ENCODE measurements at places on chromosomes 7 and 10.

DNA sequence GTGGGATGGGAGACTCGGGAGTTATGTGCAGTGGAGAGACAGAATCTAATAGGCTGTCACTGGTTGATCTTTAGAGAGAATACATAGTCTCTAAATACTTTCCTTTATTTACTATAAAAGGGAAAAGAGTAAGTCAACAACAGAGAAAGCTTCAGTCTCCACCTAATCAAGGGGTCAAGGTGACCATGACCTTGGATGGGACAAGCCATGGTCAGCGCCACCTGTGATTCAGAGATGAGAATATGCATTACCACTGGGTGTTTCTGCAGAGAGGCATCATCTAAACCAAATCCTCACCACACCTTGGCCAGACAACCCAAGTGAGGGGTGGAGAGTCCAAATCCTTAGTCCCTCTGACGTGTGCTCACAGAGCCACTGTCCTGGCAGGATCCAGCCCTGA, 39.9 kb downstream of the TNS3 start:
- DNase-seq: no peak

DNA sequence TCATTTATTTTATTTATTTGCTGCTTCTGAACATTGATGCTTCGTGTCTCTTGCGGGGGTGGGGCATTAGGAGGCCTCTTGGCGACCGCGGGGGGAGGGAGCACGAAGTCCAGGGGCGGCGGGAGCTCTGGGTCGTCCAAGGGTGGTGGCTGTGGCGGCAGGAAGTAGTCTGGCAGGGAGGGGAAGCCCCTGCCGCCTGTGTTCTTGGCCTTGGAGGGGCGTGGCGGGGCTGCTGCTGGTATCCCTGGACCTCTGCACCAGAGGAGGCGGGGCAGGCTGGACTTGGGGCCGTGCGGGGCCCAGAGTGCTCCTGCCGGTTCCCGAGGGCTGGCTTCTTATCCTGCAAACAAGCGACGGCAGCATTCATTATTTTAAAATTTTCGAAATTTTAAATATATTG, 70.5 kb upstream of the ABI1 start:
- DNase-seq: no peak

- DNase-seq: peak; percentile 48
These were observed 809 bp downstream of the C10orf143 start for GRCh38 chr10:130109796-130110245.

DNA sequence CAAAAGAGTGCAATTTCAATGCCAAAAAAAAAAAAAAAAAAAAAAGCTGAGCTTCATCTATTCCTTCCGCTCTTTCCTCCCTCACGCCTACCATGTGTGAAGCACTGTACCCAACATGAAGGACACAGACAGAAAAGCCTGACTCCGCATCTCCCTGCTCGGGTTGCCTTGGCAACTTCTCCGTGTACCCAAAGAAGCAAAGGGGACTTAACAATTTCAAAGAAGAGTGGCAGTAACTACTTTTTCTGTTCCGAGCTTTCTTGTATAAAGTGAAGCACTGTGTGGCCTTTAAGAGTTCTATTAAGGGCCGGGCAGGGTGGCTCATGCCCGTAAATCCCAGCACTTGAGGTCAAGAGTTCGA, 177.7 kb downstream of the PRKCQ start:
- no peak for DNase-seq

DNA sequence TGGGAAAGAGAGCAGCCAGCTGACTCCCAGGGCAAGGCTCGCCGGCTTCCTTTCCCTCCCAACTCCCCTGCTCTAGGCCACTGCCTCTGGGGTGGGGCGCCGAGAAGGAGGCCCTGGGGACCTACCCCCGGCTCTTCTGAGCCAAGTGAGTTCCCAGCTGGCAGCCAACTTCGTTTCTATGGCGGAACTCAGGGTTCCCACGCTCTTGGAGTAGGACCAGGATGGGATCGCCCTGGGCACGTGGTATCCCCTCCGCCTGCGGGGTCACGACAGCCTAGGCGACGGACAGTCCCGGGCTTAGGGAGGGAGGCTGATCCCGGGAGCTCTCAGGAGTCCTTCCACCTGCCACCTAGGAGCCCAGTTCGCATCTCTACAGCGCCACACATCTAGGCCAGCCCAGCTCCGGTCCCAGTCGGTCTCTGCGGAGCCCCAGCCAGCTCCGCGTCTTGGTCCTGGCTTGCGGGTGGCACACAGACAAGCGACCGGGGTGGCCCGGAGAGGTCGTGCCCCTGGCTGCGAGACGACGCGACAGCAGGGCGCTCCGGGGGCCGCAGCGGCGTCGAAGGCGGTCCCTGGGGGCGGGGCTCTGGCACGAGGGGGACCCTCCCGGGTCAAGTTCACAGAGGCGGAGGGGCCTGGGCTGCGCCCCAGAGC, 20.5 kb upstream of the GATA3 start:
- no peak for DNase-seq

DNA sequence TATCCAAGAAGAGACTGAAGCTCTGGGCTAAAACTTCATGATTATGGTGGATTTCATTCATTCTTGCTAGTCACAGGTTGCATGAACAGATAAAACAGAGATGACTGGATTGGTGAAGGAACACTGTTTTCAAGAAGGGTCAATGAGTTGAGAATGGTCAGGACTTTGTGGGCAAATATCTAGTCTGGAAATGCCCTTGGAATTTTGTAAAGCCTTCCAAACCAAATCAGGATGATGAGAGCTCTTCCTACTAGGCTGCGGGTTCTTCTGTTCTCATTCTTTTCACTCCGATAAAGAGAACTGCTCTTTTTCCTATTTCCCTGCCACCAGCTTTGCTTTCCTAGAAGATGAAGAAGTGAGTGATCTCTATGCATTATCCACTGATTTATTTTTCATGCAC, 171.4 kb downstream of the ARID5B start:
- DNase-seq: no peak

- no peak for DNase-seq
These were observed 28.4 kb upstream of the SORCS3 start for GRCh38 chr10:104612571-104613205.

DNA sequence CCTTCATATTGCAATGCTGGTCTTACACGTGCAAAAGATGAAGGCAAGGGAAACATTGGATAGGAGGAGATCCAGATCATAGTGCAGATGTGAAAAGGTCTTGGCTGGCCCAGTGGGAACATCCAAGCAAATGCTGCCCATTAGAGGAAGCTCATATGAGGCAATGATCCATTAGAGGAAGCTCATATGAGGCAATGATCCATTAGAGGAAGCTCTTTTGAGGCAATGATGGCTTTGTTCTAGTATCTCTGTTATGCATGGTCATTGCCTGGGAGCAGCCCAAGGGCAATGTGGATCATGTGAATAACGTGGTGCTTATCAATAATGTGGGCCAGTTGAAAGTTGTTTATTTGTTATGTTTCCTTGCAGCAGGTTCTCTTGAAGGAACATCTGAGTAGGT, 37.8 kb downstream of the STEAP4 start:
- no peak for DNase-seq

DNA sequence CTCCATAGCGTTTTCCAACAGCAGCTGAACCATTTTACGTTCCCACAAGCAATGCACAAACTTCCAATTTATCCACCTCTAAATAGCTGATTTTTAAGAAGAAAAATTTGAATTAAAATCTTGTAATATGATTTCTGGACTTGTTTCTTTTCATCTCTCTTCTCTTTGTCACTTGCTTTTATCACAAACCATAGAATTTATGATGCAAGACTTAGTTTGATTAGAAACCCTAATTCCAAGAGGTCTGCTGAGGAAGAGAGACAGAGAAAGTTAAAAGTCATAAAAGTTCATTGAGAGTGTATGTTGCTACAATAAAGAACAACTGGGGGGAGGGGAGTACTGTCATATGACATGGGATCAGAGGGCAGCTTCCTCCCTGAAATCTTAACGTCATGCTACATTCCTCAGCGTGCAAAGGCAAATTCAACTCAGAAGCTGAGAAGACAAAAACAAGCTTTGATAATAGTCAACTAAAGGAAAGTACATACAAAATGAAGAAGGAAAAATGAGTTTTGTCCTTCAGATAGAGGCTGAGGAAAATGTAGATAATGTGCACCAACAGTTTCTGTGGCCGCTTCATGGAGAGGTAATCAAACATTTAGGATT, 18.4 kb upstream of the CUBN start:
- DNase-seq: no peak

DNA sequence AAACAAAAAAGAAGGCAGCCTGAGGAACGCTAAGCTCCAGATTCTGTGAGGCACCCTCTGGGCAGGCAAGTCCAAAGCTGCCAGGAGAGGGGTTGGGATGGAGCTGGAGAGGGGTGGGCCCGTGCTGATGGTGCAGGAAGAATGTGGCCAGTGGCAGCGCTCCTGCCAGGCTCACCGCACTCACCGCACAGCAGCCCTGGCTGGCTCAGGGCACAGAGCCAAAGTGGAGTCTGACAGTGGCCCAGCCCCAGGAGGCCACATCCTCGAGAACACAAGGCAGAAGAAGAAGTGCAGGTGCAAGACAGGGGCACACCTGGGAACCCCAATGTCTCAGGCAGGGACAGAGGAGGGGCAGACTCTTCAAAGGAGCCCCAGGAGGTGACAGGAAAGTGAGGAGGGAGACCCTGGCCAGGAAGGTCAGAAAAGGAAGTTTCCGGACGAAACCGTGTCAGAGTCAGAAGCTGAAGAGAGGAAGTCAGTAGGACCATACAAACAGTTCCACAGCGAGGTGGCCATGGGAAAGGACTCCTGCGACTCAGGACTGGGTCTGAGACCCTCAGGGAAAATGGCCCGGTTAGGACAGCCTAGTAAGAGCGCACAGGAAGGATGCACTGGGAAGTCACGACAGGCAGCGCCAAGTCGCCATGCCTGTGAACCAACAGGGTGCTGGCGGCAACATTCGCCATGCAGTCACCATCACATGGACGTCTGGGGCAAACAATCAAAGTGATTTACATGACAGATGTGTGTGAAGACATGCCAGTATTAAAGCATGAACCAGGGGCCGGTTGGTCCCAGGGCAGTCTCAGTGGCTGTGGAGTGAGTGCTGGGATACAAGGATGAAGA, 54.4 kb downstream of the COBL start:
- no peak for DNase-seq

DNA sequence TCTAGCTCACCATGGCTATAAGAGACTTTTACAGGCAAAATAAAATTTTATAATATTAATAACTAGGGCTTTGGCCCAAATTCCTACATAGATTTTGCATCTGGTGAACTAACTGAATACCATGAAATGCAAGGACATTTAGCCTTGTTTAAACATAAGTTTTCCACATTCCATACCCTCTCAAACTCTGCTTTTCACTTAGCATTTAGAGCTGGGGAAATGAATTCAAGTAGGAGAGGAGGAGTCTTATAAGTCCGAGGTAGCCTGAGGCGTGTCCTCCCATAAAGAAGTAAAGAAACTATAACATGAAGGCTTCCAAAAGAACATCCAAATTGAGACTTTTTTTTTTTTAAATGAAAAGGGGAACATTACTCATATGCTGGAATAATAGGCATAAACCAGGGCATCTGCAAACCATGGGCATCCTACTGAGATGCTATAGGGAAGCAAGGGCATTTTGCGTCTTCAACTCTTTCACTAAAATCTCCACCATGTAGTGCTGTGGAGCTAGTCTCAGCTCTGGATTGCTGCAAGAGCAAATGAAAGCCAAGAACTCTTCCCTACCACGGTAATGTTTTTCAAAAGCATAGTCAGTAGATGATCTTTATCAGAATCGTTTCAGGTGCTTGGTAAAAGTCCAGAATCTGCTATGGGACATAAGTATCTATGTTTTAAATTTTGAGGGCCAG, 79.1 kb downstream of the PALS2 start:
- DNase-seq: no peak

GRCh38 chr7:150958597-150958996, 19.5 kb downstream of the KCNH2 start:
- DNase-seq: no peak

GRCh38 chr10:12150163-12150562, 20.7 kb downstream of the SEC61A2 start:
- DNase-seq: no peak

- DNase-seq: no peak
These were observed 13.9 kb downstream of the CTTNBP2 start for GRCh38 chr7:117859246-117859812.

DNA sequence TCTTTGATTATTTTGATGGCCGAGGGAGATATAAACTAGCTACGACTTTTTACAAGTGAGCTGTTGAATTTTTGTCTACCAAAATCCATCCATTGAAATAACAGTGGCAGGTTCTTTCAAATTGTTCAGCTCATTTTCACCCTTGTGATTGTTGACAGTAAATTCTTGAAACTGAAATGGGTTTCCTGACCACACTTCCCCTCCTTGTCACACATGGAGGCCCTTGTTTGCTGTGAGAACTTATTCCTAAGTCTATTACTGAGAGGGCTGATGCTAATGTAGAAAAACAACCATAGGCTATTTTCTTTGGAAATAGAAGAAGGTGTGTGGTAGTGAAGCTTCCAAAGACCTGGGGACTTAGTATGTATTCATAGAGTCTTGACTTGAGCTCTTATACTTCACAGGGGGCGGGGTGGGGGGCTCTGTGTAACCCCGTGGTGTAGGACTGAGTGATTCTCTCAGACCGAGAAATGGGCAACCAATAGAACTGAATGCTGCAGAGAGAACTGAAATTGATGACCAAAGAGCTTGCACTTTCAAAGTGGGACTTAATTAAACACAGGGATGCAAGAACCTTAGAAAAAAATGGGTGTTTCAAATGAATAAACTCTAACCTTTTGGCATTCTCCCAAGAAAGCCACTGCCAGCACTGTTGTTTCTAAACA, 718.9 kb downstream of the CCSER2 start:
- DNase-seq: no peak

GRCh38 chr7:124781418-124781817, 15.8 kb upstream of the GPR37 start:
- no peak for DNase-seq

GRCh38 chr10:4926400-4926799, 36.8 kb upstream of the AKR1C1 start:
- DNase-seq: no peak
